Effector memory CD8-positive, alpha-beta T cell (primary cell): ENCODE measurements at places on chromosomes 4 and X.

GRCh38 chr4:153530284-153530999, 64.3 kb downstream of the TMEM131L start:
- DNase-seq, result no peak

GRCh38 chrX:71100581-71101505, 5.2 kb downstream of the FOXO4 start:
- no peak for DNase-seq

- no peak for DNase-seq
Observed at GRCh38 chr4:176864238-176864637, 71.5 kb upstream of the VEGFC start.

- no peak for DNase-seq
Observed at GRCh38 chr4:163495900-163496299, 1.4 kb downstream of the TMA16 start.

- no peak for DNase-seq
Observed at GRCh38 chrX:74250574-74250973, 53.4 kb upstream of the ZCCHC13 start.

DNA sequence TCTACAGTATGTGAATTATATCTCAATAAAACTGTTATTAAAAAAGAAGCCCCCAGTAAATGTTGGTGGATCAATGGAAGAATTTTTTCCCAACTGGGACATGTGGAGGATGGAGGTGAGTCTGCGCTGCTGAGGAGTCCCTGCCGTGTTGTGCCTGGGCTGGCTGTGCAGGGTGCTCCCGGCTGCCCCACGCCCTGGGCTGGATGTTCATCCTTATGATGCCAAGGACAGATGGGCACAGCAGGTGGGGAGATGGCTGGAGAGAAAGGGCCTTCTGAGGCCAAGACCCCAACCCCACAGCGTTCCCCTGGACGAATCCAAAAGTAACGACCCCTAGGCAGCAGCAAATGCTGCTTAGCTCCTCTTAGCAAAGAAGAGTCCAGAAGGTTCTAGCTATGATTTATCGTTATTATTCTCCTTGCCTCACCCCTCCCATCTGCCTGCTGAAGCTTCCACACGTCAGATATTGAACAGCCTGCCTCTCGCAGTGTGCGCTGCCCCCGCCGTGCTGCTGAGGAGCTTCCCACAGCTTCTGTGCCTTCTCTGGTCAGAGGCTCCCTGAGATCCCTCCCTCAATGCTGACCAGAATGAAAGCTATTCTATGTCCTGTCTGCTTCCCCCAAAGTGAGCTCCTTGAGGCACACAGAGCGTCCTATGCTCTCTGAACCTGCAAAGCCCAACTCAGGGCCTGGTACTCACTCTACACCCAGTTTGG, 26.5 kb downstream of the HMX1 start:
- DNase-seq, result no peak

DNA sequence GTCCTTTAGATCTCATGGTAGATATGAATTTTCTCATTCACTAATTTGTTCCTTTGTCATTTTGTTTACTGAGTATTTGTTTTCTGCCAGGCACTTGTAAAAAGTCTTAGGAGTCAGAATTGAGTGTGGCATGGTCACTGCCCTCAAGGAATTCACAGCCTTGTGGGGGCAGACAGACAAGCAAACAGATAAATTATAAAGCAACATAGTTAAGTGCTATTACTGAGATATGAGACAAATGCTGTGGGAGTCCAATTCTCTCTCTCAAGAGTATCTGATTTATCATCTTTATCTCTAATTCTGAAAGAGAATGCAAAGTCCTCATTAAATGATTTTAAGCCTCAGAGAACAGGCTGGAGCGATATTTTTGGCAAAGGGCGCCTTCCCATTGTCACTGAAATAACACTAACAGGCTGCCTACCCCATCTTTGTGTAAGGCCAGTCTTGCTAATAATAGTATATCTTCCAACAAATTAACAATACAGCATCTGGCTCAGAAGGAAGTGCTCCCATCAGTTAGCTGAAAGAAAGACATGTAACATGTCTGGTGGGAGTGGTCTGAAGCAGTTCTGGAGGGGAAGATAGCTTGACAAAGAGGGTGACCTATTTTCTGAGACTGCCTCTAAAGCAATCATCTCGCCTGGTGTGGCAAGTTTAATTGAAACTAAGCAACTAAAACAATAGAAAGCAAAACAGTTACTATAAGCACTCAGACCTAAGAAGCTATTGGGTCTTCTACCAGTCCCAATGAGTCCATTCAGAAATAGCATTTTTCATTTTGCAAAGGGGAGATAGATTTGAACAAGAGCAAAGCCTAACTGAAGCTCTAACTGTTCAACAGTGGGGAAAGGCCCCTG, 61.5 kb upstream of the AMOT start:
- DNase-seq, result no peak

GRCh38 chr4:112296949-112297880, at the start of gene ALPK1:
Gene ALPK1, plus strand, starts transcription at chr4:112297369.
- no peak for DNase-seq

- no peak for DNase-seq
Observed at GRCh38 chr4:115918149-115918548, 804.7 kb upstream of the NDST4 start.

DNA sequence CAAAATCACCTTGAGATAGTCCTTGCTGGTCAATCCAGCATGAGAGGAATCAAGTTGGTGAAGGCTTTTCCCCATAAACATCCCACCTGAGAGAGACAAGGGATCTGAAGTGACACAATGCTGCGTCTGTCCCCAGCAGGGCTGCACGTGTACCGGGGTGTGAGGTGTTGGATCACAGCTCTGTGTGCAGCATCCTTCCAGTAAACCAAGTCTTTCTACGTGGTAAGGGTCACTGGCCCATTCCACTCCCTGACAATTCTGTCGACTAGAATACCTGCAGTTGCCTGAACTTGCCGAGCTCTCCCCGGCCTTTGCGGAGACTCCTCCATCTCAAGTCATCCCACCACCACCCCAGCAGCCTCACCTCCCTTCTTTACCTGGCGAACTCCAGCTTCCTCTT, 14.8 kb downstream of the HELT start:
- DNase-seq, result no peak

DNA sequence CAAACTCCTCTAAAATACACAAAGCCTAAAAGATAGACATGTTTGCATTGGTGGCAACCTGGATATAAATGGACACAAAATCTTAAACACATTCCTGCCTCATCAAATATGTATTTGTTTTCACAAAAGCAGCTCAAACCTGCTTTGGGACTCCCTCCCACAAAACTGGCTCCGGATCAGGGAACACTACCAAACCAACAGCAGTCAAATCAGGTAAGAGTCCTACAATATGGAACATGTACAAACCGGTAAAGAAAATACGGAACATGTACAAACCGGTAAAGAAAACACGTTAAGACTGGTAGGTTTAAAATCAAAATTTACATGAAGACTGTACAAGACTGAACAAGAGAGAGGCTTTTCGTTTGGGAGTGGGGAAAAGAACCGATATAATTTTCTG, 4.3 kb downstream of the AMTN start:
- DNase-seq, result no peak

GRCh38 chr4:24625091-24625490, 40.7 kb upstream of the DHX15 start:
- DNase-seq, result no peak

DNA sequence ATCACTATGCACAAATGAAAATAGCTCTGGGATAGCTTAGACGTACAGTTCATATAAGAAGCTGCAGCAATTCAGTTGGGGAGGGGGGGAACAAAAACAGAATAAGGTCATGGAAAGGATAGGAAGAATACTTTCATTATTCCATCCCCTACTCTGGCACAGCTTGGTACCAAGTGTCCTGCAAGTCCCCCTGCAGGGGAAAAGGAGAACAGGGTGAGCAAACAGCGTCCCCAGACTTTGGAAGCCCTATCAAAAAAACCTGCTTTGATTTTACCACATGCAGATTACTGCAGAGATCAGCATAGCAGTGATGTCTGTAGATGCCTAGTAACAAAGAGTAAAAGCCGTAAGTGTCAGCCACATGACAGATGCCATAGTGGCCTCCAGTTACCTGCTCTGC, 209.4 kb upstream of the NEIL3 start:
- DNase-seq, result no peak

DNA sequence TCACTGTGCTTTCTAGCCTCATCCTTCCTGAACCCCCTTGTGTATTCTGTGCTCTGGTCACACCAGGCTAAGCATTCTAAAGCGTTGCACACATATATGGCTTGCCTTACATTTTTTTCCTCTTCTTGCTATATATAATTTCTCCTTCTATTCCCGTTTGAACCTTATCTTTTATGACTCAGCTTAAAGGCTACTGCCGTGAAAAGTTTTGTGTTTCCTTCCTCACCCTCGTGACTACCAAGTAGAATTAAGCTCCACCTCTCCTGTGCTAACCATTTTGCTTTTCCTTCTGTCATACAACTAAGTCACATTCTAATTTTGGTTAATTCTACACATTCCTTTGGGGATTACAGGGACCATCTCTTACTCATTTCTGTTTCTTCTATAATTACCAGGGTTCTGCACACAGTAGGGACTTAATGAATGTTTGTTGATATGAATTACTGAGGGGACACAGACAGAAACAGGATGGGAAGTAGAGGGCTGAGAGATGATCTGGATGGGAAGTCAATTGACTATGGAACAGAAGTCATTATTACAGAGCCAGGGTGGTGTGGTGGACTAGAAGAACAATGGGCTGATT, 67.1 kb downstream of the DOCK11 start:
- no peak for DNase-seq
